Left colon (tissue), 2 donors: ENCODE measurements at places on chromosomes 12 and 14. TPM values are rescaled to one million over a fixed set of nuclear protein-coding genes. Genes with fewer than 3 reads are reported as not detected.

DNA sequence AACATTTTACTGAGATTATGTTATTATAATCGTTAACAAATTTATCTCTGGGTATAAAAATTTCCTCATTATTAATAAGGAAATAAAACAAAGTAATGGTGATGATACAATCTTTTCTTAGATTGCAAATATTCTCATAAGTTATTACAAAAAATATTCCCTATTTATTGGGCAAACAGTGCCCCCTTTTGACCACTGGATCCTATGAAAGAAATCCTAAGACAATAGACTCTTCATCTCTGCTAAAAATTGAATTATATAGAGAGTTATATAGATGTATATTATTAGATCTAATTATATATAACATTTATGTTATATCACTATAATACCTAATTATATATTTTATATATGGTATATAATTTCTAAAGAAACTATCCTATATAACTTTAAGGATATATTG lies 94.2 kb upstream of the FGD4 start:
- DNase-seq, result no peak

DNA sequence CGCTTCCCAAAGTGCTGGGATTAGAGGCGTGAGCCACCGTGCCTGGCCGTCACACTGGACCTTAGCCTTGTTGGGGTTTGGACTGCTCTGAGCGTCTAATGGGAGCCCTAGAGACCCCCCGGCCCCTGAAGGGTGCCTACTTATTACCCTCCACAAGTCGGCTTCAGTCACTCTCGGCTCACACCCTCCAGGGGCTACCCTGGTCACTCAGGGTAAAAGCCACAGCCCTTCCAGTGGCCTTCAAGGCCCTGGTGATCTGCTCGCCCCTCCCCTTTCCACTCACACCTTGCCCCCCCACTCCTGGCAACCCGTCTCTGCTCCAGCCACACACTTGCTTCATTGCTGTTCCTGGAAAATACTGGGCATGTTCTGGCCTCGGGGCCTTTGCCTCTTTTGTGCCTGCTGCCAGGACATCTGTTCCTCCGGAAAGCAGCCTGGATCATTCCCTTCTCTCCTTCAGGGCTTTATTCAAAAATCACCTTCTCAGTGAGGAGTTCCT lies 3.6 kb upstream of the MORN3 start:
- DNase-seq, result peak; percentile 54

- DNase-seq, result no peak
Observed at GRCh38 chr12:114954511-114955055, 270.6 kb upstream of the TBX3 start.

DNA sequence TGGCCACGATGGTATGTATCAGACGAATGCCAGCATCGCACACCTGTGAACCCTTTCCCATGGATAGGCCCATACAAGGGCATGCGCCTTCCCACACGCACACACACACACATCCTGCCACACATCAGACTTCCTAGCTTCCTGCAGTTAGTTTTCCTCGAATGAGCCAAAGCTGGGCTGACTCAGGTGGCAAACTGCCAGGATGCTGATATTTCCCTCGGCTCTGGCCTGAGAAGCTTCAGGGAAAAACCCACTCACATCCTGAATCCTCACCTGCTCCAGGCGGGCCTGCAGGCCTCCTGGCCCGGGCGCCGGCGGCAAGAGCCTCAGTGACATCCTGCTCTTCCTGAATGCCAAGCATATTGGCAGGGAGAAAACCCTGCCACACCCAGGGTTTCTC lies 22.4 kb downstream of the CALM1 start:
- DNase-seq, result peak; percentile 74

GRCh38 chr12:65685514-65685913 lies 138.8 kb upstream of the HMGA2 start:
- no peak for DNase-seq

- DNase-seq, result no peak
Observed at GRCh38 chr14:100654025-100654813, 67.0 kb upstream of the BEGAIN start.

DNA sequence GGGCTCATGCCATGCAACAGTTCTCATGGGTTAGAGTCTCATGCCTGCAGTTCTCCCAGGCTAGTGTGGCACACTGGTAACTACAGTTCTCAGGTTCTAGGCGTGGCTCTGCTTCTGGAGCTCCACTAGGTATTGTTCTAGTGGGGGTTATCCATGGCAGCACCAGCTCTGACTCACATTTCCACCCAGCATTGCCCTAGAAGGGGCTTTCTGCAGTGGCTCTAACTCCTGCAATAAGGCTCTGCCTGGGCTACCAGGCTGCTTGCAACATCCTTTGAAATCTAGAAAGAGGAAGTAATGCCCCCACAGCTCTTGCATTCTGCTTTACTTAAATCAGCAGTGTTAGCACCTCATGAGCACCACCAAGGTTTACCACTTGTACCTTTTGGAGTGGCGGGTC lies 220.3 kb upstream of the ARID2 start:
- no peak for DNase-seq

DNA sequence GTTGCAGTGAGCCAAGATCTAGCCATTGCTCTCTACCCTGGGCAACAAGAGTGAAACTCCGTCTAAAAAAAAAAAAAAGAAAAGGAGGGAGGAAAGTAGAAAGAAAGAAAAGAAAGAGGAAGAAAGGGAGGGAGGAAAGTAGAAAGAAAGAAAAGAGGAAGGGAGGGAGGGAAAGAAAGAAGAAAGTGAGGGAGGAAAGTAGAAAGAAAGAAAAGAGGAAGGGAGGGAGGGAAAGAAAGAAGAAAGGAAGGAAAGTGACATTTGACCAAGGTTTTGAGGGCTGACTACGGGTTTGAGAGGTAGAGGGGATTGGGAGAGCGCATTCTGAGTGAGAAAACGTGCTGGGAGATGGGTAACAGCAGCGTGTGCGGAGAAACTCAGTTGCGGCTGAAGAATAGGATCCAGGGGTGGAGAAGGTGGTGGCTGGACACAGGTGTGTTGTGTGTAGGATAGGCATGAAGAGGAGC lies 521 bp upstream of the PAPLN start:
- DNase-seq, result no peak

- DNase-seq, result no peak
Observed at GRCh38 chr14:33282331-33283230, 343.9 kb downstream of the NPAS3 start.

DNA sequence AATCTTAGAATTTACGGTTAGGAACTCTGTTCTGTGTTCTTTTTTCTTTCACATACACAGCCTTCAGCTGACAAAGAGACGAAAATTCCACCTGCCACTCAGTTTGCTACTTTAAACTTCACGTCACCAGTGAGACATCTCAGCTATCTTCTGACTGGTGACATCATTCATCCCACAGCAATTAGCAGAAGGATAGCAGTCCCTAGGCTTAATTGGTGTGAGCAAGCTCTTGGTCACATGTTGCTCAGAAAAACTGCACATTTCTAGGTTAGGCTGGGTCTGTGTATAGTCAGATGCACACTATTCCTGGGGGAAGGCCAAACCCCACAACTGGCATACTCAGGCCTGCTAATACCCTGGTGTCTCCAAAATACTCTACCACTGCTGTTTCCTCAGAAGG lies 23.9 kb downstream of the SLC7A7 start:
- no peak for DNase-seq

- DNase-seq, result no peak
Observed at GRCh38 chr12:53199700-53200099, 7.4 kb downstream of the ITGB7 start.

GRCh38 chr12:45989721-45990467 lies 480 bp downstream of the SCAF11 start:
- peak; percentile 71 for DNase-seq

- no peak for DNase-seq
Observed at GRCh38 chr12:23831739-23832138, 117.7 kb downstream of the SOX5 start.

- DNase-seq, result no peak
Observed at GRCh38 chr12:62657363-62657632, 190.7 kb downstream of the MON2 start.

DNA sequence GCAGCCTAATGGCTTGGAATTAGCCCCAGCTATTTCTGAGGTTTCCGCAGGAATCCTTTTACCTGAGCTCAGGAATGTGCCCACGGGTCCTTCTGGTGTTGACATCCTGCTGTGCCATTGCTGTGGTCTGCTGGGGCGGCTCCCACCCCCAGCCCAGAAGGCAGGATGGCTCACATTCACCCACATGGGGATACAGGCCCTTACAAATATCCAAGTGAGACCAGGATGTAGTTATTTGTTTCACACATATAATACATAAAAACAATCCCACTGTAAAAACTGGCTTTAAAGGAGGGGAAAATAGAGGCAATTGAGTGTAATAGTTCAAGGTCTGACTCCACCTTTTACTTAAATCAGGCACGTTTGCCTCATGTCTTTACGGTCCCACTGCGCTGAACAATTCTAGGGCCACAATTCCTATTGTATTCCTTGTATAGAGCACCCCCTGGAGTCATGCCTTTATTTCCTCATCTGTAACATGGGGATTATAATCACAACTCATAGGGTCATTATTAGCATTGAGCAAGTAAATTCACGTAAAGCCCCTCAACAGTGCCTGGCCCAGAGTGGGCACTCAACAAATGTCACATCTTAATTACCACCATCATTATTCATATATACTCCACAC lies 57.2 kb upstream of the FICD start:
- no peak for DNase-seq

The WSCD2 gene
- 0.46 TPM for total RNA-seq

The RBM23 gene
- total RNA-seq, result 60.4 TPM

The GLIPR1 gene
- 4.3 TPM for total RNA-seq

The ARMH4 gene
- 0.82 TPM for total RNA-seq
